Esophagus squamous epithelium (tissue), 5 donors: ENCODE measurements at places on chromosomes 2 and 18. TPM values are rescaled to one million over a fixed set of nuclear protein-coding genes. Genes with fewer than 3 reads are reported as not detected.

The SERPINE2 gene
- total RNA-seq: 20.9 TPM

The FSHR gene
- total RNA-seq: not detected

The CYP27A1 gene
- total RNA-seq: 11.2 TPM

The EFR3B gene
- 1.4 TPM for total RNA-seq

The RNF152 gene
- 22.7 TPM for total RNA-seq

The TSPYL6 gene
- not detected for total RNA-seq

The ELOA2 gene
- total RNA-seq: not detected

The TMEM37 gene
- 3.1 TPM for total RNA-seq

The POMC gene
- 6.1 TPM for total RNA-seq

The SCTR gene
- not detected for total RNA-seq

The ALPI gene
- not detected for total RNA-seq

The ABCG8 gene
- not detected for total RNA-seq

The ZBTB7C gene
- 92.3 TPM for total RNA-seq
